Islet precursor cell (in vitro differentiated cells): ENCODE measurements at places on chromosomes 4 and X.

GRCh38 chr4:98574816-98575215 lies 83.6 kb downstream of the TSPAN5 start:
- DNase-seq: peak; percentile 58

DNA sequence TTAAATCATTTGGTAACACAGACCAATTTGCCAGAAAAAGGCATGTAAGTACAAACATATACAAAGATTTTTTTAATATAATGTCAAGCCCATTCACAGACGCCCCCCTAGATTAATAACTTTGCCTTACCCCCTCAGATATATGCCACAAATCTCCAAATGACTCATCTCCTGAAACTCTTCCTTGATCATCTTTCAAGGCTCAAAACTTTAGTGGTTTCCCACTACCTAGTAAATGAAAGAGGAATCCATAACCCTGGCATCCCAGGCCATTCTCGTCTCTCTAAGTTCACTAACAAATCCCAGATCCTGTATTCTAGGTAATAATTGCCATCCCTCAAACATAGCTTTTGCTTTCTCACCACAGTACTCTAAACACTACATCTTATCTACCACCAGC lies 61.9 kb downstream of the PRSS12 start:
- DNase-seq: no peak

- peak; percentile 63 for DNase-seq
Observed at GRCh38 chr4:4200624-4201023, 26.1 kb downstream of the OTOP1 start.

- DNase-seq: no peak
Observed at GRCh38 chr4:47483745-47484144, 1.3 kb upstream of the ATP10D start.

GRCh38 chrX:41877167-41877566 lies 46.2 kb downstream of the CASK start:
- no peak for DNase-seq

- no peak for DNase-seq
Observed at GRCh38 chr4:31362756-31363155, 642.6 kb downstream of the PCDH7 start.

GRCh38 chrX:120036704-120037103 lies 40.8 kb downstream of the RHOXF2B start:
- DNase-seq: no peak

- no peak for DNase-seq
Observed at GRCh38 chr4:76723924-76724323, 174.0 kb downstream of the SOWAHB start.

DNA sequence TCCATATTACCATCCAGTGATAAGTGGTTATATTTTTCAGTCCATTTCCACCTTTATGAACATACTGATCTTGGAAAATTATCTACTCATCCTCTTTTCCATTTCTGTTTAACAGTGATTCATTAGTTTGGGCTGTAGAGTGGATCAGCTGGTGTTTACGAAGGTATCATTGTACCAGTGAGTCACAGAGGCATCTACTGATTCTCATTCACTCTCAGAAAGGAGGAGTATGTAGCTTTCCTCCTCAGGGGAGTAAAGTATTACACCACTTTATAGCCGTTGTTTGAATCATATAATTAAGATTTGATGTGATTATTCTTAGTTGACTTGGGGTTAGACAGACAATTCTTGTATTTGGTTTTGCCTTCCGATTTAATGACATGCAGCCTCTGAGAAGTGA lies 74.7 kb downstream of the GALNT7 start:
- DNase-seq: no peak

GRCh38 chr4:39134683-39135306 lies 47.5 kb upstream of the WDR19 start:
- no peak for DNase-seq

DNA sequence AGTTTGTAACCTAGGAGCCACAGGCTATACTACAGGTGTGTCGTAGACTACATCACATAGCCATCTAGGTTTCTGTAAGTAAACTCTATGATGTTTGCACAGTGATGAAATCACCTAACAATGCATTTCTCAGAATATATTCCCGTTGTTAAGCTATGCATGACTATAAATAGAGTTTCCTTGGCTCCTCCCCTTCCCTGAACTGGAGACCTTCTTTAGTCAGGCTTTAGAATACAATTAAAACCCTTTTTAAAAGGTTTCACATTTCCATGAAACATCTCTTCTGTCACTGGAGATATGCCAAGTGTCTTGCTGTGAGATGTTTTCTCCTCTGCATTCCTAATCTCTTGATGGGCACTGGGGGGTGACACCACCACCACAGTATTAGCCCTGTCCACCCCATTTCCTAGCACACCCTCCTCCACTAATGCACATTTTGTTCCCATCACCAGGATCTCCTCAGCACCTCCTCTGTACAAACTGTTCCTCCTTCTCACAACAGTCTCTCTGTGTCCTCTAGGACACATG lies 334.6 kb upstream of the CPEB2 start:
- no peak for DNase-seq

GRCh38 chr4:85370400-85371032 lies 104.4 kb upstream of the ARHGAP24 start:
- DNase-seq: peak; percentile 65

DNA sequence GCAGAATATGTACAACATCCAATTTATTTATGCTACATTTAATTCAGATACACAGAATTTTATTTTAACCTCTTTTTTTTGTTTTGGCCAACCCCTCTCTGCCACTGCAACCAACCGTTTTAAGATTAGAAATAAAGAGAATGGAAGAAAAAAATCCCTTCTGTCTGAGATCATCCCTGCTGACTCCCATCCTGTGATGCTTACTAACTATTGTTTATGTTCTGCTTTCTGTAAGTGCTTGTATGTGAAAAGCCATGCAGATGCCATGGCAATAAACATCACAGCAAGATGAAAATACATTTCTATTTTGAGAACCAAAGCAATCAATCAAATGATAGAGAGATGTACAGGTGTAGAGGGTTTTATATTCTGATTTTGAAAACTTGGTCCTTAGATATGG lies 70.1 kb downstream of the GABRB1 start:
- DNase-seq: no peak

DNA sequence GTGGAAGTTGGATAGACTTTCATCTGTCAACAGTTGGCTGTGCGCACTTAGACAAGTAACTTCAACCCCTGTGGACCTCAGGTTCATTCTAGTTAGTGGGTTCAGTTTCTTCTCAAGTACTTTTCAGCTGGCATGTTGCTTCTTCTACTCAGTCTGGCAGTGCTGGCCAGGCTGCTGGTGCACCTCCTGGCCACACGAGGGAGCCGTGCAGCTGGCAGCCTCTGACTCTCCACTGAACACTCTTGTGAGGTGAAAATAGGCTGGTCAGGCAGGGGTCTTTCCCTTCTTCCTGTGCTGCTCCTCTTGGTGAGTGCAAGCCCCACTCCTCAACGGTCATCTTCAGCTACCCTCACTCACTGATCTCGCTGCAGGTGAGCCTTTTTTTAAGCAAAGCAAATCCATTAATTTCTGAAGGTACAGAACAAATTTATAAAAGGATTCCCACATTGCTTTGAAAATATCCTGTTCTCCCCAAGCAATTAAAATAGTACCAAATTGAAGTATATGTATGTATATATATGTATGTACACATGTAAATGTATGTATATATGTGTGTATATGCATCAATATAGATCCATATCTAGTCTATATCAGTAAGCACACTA lies 30.6 kb downstream of the LONRF3 start:
- peak; percentile 77 for DNase-seq

DNA sequence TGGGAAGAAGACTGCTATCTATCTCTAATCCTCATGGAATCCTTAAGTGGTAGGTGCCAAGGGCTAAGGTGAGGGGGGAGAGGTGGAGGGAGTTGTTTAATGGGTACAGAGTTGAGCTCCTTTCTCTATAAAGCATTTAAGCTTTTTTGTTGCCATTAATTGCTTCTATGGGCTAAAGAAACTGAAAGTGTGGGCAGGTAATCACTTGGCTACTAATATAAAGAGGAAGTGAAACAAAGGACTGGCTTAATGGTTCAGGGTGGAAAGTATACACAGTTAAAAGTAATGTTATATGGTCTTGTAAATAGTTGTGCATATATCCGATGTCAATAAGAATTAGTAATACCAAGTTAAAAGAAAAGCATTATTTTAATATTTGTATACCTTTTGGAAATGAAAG lies 83.9 kb downstream of the POLA1 start:
- no peak for DNase-seq

DNA sequence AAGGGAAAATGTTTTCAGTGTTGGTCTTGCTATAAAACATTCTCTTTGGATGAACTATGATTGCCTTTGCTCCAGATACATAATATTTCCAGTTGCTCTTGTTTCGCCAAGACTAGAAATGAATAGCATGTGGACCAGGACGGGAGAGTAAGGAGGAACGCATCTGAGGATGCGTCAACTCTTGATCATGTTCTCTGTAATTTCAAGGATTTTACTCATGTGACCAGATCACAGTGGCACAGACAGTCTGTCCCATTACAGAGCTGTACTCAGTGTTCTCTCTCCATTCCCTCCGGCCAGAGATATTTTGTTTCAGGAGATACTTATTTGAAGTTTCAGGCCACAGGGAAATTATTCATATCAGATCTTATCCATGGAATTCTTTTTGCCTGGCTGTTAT lies 266.6 kb downstream of the MID1IP1 start:
- DNase-seq: no peak

- DNase-seq: no peak
Observed at GRCh38 chr4:37993806-37994205, 33.6 kb downstream of the PTTG2 start.

- no peak for DNase-seq
Observed at GRCh38 chrX:15430076-15430475, 45.9 kb upstream of the VEGFD start.

DNA sequence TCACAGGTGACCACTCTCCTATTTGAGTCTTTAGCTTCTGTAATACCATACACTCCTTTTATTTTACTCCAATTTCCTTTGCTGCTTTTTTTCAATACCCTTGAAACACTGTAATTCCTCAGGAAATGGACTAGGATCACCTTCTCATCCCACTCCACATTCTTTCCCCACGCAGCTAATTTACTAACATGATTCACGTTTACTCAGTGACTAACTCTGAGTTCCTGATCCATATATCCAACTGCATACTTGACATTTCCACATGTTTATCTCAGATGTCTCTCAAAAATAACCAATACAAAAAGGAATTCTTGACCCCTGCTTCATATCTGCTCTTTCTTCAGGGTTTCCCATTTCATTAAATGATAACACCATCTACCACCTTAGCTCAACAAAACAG lies 19.9 kb downstream of the RPS6KA6 start:
- DNase-seq: no peak

DNA sequence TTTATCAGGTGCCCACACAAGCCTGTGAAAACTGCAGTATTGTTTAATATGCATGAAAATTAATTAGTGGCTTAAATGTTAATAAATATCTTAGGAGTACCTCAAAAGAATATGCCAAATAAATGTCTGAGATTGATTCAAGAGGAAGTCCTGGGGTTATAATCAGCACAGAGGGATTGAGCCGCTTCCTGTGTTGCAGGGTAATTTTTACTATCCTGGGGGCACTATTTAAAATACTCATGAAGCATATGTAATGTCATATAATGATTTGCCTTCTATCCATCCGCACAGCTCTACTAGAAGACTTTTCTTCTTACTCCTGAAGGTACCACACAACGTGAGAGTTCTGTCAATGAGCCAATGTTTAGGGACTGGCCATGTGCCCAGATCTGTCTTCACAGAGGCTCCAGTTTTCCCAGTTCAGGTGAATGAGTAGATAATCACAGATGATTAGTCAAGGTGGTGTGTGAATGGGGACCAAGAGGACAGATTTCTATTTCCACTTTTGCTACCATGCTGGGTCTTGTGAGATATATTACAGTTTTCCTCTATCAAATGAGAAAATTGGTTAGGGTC lies 233.3 kb downstream of the USP46 start:
- no peak for DNase-seq

DNA sequence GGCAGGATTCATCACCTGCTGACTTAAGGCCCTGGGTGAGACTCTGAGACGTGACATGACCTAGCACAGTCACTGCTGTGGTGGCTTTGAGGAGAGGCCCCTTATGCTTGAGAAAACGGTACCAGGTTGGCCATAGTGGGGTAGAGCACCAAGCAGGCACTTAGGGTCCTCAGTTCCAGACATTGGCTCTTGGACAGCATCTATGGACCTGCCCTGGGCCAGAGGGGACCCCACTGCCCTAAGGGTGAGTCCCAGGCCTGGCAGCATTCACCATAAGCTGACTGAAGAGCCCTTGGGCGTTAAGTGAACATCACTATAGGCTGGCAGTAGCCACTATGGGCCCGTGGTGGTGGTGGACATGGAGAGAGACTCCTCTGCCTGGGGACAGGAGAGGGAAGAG lies 78.7 kb downstream of the FNIP2 start:
- DNase-seq: no peak

DNA sequence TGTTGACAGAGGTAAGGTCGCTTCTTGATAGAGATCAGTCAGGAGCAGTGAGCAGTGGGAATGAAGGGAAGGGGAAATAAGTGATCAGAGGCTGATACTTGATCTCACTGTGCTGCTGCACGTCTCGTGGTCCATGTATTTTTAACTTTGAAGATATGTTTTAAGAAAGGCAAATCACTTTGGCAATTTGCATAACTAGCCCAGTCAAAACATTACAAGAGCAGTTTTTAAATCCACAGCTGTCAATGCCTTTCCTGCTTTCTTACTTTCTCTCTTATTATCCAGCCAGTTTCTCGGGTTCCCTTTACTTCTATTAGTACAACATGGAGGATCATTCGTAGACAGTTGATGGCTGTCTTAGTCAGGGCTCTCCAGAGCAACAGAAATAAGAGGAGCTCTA lies 472.8 kb downstream of the TMA16 start:
- DNase-seq: no peak

- DNase-seq: no peak
Observed at GRCh38 chr4:161792991-161793390, 370.8 kb downstream of the FSTL5 start.

DNA sequence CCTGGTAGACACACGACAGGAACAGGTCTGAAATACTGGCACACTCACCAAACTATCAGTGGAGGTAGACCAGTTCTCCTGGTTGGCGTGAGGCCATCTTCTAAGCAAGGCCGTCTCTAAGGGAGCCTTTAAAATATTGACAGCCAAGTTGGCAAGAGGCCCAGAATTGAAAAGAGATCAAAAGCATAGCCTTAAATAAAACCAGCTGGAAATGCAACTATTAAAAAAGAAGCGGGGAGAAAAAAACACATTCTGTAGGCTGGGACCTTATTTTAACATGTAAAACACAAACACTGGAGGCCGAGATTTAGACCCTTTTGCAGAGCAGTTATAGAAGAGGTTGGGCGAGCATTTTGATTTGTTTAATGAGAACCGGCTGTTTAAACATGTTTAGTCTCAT lies 233.0 kb upstream of the CLNK start:
- no peak for DNase-seq

- DNase-seq: no peak
Observed at GRCh38 chrX:112946227-112946626, 105.6 kb upstream of the AMOT start.

- no peak for DNase-seq
Observed at GRCh38 chr4:69497886-69498395, 2.2 kb upstream of the UGT2B4 start.

DNA sequence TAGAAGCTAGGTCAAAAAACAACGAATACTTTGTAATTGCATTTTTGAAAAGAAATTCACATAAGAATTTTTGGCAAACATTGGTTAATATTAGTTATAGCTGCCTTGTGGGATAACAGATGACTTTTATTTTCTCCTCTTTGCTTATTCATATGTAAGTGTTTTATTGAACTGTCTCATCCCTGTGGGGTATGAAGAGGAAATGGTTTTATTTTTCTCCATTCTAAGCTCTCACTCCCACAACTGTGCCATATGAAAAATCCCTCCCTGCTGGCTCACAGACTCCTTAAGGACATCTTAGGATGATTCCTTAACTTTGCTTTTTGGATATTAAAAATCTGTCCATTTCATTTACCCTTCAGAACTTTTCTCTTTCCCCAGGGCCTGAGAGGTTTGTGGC lies 300.6 kb downstream of the PPP1R2C start:
- no peak for DNase-seq
